ENCODE measurements at places on chromosomes 13 and 19.

DNA sequence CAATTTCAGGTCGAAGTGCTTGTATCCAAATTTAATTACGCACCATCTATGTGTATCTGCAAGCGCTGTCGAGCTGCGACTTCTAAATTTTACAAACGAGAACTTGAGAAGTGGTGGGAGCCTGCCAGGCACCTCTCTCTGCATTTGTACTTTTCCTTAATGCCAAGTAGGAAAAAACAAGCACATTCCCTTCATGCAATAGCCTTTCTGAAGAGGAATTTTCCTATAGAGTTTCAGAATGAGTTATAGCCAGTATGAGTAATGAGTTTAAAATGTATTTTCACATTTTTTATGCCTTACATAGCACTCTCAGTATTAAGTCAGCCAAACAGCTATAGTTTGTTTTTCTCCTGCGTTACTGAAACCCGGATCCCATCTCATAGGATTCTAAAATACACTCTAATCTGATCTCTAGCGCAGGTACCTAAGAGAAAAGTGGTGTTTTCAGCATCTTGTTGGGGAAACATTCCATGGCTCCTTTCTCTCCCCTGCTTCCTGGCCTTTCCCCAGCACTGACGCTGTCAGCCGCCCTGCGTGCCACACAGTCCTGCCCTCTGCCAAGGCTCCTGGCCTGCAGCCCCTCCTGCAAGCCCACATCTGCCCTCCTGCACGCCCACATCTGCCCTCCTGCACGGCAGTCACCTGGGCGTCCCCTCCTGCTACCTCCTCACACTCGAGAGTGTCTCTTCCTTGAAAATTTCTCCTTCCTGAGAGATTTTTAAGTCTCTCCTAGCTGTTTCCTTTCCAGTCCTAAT, 526.9 kb downstream of the MYO16 start:
- DNase-seq = peak; percentile 91

DNA sequence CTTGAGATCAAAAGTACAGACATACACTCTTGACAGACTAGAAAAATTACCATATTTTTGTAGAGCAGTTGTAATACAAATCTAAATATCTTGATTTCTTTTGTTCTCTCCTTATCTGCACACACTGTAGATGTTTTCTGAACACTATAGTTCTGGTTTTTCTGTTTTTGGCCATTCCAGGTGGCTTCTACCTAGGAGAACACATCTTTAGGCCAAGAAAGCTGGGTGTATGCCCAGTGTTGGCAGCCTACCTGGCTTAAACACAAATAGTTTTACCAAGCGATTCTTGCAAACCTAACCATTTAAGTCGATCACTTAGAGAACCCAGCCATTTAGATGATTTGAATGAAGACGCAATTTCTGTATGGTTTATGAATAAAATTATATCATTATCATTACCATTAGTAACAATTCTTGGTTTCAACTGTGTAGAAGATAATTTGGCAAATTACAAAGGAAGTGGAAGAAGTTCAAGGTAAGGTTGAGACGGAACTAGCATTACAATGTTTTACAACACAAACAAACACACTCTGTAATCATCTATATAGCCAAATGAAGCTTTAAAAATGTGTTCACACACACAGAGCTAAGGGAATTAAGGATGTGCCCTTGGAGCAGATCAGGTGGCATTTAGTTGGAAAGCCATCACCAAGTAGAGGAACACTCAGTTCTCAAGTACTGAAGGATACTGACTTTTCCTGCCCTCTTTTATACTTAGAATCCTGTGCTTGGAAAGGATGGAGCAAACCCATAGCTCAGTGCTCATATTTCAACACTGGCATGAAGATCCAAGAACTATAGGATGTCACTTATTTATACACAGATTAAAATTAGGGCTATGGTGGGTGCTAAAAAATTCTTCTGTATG, 36.2 kb downstream of the ERCC5 start:
- no peak for DNase-seq

DNA sequence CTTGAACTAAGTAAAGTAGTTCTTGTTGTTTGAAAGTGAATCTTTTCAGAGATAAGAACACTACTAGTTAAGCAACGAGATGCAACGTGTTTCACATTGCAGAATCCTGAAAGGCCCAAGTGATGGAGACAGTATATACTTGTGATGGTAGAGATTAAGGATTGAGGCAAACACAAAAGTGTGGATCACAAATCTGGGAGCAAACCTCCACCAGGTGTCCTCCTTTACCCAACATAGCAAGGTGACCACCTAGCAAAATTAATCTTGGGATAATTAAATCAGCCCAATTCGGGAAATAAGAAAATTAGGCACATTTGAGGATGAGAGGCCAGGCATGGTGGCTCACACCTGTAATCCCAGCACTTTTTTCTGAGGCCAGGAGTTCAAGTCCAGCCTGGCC, 563.9 kb downstream of the DACH1 start:
- no peak for DNase-seq

- no peak for DNase-seq
These were observed 2529.3 kb upstream of the PCDH20 start for GRCh38 chr13:63944911-63945310.

DNA sequence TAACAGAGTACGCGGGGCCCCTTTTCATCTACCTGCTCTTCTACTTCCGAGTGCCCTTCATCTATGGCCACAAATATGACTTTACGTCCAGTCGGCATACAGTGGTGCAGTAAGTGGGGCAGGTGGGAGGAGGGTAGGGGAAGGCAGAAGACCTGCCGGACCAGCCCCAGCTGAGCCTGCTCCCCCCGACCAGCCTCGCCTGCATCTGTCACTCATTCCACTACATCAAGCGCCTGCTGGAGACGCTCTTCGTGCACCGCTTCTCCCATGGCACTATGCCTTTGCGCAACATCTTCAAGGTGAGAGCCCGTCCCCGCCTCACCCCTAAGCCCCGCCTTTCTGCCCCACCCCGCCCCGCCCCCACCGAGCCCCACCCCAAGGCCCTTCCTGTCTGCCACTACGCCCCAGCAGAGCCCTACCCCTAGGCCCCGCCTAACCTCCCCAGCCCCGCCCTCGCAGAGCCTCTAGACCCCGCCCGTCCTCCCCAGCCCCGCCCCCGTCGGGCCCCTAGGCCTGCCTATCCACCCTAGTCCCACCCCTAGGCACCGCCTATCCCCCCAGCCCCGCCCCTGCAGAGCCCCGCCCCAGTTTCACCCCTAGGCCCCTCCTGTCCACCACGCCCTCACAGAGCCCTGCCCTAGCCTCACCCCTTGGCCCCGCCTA, 7.7 kb downstream of the NDUFB7 start:
- DNase-seq = no peak

DNA sequence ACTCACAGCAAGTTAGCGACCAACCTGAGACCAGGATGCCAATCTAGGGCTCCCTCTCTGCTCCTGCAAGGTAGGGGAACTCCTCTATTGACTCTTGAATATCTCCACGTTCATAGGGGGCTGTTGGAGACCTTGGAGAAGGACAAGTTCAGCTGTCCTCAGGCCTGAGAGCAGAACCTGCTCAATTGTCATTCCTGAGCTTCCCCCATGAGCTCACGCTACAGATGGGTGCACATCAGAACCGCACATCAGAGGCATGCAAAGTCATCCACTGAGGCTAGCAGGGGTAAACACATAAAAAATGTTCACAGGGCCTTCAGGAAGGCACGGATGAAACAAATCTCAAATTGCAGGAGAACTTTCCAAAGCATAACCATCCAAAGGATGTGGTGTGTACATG, 168.8 kb upstream of the ZNF507 start:
- no peak for DNase-seq

DNA sequence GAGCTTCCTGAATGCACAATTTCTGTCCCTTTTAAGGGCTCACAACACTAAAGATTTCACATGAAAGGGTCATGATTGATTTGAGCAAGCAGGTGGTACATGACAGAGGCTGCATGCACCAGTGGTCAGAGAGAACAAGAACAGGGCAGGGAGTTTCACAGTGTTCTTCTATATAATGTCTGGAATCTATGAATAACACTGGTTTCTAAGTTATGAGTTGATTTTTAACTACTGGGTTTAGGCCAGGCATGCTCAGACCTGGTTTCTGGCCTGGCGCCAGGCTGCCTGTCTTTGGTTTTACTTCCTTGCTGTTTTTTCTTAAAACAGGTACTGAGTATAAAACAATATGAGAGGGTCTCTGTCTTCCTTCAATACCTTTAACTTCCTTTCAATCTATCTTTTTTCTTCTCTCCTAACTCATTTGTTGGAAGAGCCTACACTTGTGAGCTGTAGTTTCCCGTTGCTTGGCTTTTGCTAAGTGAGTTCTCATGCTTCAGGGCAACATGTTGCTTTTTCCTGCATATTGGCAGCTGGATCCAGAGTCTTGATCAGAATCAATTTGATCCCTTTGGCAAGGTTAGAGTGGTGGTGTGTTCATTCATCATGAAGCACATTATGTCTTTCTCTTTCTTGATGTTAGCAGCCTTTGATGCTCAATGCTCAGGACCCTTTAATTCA, 38.5 kb upstream of the FGF14 start:
- DNase-seq = no peak

DNA sequence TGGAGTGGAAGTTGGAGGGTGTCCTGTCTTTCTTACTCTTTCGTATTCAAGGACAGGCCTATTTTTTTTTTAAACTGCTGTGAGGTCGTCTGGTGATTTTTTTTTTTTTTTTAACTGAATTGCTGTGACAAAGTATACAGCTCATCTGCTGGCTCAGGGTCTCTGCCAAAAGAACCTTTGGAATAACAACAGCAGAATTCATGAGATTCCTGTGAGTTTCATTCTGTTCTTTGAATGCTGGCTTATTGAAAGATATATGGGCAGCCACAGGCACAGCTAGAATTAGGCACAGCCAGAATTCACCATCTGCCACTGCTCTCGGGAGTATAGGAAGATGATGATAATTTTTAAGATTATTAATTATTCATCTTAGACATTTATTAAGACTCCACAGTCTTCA, 21.4 kb upstream of the FRY start:
- no peak for DNase-seq

- DNase-seq = peak; percentile 55
These were observed 3.7 kb downstream of the KASH5 start for GRCh38 chr19:49391581-49392399.

- no peak for DNase-seq
These were observed 91.7 kb downstream of the GADD45B start for GRCh38 chr19:2567580-2567979.

DNA sequence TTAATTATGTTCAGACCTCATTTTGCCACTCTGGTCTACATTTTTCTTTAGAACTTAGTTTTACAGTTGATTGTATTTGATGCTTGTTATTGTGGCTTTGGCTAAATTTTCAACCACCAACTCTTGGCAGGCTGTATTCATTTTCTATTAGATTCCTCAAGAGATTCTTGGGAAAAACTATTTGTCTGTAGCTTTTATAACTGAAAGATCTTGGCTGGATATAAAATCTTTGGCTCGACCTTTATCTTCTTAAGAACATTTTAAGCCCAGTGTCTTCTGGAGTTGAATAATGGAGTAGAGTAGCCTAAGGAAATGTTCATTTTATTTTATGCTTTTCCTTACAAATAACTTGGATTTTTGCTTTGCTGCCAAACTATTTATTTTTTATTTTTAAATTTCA, 848.5 kb downstream of the PCDH17 start:
- no peak for DNase-seq

GRCh38 chr19:43662487-43662886, 7.5 kb downstream of the PLAUR start:
- DNase-seq = no peak

Data from endothelial cell of umbilical vein (primary cell).